ENCODE measurements at places on chromosomes 6 and 20. TPM values are rescaled to one million over a fixed set of nuclear protein-coding genes. Genes with fewer than 3 reads are reported as not detected.

- peak; percentile 56 for DNase-seq
Observed at GRCh38 chr6:32947552-32948465, 5.1 kb downstream of the HLA-DMA start.

GRCh38 chr6:34547701-34548644 is 8.2 kb downstream of the SPDEF start:
- no peak for DNase-seq

DNA sequence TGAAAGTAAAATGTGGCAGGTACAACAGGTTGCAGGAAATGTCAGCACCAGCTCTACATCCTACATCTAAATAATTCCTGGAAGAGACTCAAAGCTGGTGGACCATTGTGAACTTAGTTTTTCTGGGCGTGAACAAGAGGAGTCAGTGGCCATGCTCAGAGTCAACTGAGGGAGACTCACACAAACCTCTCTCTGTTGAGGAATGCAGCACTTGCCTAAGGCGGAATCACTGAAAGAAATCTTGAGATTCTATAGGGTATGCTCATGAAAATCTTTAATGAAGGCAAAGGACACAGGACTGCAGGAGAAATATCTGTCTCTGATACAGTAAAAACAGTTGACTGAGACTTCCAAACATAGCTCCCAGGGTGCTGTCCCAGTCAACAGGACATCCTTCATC is 22.5 kb downstream of the SLC17A4 start:
- no peak for DNase-seq

The BLCAP gene
- polyA plus RNA-seq = 60.1 TPM

The CALHM4 gene
- polyA plus RNA-seq = not detected

The TRAPPC3L gene
- polyA plus RNA-seq = not detected

- no peak for DNase-seq
Observed at GRCh38 chr20:51727872-51728271, 40.3 kb downstream of the ATP9A start.

DNA sequence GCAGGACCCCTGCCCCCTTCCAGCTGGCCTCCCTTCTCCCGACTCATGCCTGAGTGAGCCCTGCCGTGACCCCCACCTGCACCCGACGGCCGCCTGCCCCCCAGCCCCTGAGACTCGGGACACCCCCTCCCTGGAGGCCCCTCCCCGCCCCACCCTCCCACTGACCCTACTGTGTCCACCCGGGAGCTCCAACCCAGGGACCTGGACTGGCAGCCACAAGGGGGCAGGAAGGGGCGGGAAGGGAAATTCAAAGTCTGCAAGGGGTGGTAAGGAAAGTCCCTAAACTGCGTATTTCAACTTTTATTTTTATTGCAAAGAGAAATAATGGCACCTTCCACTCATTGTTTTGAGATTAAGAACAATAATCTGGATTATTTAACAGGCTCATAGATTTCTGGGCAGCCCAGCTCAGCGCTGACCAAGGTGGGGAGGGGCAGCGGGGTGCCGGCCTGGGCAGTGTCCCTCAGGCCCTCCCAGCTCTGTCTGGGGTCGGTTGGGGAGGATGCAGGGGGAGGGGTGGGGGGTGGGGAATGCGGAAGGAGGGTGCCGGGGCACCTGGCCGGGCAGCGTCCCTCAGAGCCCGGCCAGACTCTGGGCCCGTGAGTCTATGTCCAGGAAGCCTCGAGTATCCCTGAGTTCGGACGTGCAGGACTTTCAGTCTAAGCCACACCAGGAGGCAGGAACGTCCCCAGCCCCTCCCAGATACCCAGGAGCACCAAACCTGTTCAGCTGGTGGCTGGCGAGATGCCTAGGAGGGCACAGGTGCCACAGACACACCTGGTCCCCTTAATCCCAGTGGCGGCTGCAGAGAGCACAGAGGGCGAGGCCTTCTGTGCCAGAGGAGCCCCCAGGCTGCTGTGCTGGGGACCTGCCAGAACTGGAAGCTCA is 1.3 kb upstream of the PTK6 start:
- DNase-seq = no peak

The SAPCD1 gene
- 4.7 TPM for polyA plus RNA-seq

DNA sequence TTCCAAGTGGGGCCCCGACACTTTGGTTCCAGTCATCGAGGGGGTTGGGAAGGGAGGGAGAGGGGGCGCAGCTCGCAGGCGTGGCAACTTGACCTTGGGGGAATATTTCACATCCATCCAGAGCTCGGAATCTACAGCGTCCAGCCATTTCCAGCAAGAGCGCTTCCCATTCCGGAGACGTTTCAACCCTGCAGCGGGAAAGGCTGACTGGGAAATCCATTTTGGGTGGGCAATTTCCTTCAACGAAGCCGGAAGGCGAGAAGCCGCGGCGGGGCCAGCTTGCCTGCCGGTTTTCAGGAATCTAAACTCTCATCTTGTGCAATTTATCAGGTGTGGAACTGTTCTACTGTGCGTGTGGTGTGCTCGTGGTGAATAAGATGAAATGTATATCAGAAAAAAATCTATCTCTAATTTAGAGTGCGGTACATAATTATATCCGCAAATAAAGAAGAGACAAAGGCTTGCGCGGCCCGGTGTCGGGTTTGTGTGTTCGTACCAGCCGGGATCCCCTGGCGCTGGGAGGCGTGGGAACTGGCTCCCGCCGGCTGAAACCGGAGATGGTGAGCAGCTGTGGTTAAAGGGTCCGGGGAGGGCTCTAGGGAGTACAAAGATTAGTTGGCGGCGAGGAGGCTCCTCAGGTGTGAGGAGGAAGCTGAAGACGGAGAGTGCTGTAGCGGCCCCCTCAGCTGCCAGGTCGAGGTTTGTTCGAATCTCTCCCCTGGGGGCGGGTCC is 4.8 kb downstream of the SLC32A1 start:
- DNase-seq = no peak

The ADGRF5 gene
- not detected for polyA plus RNA-seq
